ENCODE measurements at places on chromosomes 6 and 20.

DNA sequence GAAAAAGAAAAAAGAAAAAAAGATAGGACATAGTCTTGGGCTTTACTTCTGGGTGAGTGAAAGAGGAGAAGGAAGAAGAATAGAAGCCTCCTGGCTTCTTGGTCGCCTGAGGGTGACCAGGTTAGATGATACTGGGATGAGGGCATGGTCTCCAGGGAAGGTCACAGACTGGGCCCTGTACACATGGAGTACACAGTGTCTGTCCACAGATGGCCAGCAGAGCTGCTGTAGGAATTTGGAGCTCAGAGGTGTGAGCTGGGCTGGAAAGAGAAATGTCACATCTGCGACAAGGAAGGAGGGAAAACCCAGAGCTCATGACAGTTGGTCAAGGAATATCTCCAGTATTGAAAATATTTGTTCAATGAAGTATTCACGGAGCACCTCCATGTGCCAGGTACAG is 56.1 kb downstream of the DLGAP4 start:
- no peak for DNase-seq

- DNase-seq: no peak
These were observed 439 bp upstream of the F13A1 start for GRCh38 chr6:6320901-6321300.

DNA sequence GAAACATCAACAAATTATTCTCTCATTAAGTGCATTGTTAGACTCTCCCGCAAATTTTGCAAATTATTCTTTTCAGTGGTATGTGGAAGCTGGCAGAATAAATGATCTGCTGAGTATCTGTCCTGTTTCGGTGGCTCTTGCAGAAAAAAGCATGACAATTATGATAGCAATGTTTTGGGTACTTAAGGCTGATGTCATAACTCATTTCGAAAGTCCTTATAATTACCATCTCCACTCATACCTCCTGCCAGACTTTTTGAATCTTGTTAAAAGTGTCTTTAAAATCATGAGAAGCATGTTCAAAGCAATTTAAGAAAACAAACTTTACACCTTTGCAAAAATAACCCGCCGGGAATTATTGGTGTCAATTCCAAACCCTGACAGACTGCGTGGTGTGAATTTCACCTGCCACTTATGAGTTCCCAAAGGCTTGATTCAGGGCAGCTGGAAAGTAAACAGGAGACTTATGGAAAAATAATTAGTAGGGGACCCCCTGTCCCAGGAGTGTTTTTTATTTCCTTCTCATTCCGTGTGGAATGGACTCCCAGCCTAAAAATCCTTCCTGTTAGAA is 87.6 kb upstream of the E2F3 start:
- DNase-seq: no peak

GRCh38 chr20:60589623-60590022 is 631.4 kb downstream of the CDH26 start:
- no peak for DNase-seq

GRCh38 chr6:13253272-13253671 is 75.1 kb downstream of the TBC1D7 start:
- DNase-seq: no peak

DNA sequence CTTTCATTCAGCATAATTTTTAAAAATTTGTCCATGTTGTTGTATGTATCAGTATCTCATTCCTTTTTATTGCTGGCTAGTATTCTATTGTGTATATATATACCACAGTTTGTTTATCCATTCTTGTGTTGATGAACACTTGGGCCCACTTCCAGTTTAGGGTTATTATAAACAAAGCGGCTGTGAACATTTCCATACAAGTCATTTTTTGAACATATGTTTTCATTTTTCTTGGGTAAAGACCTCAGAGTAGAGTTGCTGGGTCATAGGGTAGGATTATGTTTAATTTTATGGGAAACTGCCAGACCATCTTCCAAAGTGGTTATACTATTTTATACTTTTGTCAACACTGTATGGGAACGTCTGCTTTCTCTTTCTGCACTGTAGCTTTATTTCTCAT is 55.3 kb downstream of the RBM24 start:
- DNase-seq: no peak

DNA sequence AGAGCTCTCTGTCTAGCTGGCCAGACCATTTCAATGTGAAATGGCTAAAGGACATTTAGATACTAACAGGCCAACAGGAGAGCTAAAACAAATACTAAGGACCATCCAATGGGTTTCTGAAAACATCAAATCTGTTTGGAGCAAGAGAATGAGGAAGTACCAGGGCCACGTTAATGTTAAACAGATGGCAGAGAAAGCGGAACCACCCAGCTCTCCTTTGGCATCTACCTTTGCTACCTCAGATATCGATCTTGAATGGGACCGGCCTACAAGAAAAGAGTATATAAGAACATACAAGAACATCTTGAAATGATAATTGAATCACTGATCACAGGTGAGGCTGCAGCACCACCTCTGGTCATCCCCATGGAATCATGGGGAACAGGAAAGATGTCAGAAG is 31.8 kb downstream of the KCNK5 start:
- DNase-seq: no peak

DNA sequence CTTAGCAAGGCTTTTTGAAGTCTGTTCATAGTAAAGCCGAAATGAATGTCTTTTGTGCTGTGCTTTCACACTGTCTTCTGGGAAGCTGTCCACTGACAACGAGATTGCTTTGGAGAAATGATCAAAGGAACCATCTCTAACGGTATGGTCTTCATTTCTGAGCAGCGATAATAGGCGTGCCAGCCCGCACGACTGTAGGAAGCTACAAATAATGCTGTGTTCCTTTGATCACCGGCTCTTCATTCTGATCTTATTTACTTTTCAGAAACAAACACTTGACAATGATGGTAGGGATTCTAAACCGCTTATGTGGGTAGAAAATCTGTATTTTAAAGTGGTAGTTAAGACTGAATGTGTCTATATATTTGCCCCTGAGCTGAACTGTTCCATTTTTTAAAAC is 306.6 kb upstream of the EXOC2 start:
- DNase-seq: no peak

DNA sequence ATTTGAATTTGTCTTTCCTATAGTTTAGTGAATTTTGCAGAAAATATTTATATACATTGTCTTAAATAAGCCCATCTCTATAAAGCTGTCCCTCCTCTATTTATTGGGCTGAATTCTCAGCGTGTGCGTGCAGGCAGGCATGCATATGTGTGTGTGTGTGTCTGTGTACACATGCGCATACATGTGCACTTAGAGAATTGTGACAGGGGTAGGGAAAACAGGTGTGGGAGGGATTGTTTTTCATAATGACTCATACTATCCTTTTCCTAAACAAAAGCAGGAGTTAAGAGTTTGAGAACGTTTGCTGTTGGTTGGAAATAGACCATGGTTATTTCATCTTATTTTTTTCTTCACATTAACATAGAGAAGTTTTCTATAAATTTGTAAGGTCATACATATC is 43.4 kb upstream of the FABP7 start:
- no peak for DNase-seq

- DNase-seq: no peak
These were observed 164.8 kb upstream of the NT5E start for GRCh38 chr6:85285114-85285513.

DNA sequence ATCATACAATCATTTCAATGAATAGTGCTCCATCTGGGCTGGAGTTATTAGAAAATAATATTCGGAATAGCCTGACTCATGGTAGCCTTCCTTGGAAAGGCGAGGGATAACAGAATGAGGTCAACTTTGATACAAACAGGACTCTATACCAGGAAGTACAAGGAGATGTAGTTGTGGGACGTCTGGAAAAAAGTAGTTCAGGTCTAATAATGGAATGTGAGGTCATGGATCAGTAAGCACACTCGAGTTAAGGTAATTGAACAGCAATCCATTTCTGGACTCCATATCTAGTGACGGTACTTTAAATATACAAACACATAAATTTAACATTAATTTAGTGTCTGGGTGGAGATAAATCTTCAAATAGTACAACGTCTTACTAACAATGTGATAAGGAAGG is 1204.0 kb upstream of the ADGRB3 start:
- no peak for DNase-seq

- DNase-seq: no peak
These were observed 201.8 kb downstream of the TTLL2 start for GRCh38 chr6:167526465-167527368.

DNA sequence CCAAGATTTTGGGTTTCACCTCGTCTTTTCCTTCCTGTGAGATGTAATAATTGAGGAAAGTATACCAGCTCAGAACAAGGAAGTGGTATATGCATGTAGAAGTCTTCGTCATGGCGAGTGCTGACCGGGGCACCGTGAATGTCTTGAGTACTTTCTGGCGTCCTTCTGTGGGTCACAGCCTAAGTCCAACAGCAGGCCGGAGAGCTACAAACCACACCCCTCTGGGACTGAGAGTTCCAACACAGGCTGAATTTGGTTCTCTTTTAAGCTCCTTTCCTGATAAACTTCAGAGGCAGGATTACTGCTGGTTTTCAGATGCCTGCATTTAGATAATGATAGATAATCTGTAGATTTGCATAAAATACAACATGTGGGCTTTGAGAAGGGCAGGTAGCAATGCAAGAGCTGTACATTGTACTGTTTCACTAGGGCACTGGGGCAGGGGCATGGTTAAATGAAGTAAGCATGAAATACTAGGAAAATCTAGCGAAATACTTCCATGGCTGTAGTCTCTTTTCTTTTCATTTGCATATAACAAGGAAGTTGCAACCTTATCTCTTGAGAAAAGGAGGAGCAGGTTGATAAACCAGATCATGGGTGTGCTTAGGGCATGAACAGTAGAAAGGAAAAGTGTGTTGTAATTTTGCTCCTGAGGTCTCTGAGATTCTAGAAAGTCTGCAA is at the start of gene ADTRP:
Gene ADTRP, minus strand, starts transcription at position 156 of the 681 bp plus-strand sequence. Its CDS starts 44 bp downstream, at position 112.
- no peak for DNase-seq

DNA sequence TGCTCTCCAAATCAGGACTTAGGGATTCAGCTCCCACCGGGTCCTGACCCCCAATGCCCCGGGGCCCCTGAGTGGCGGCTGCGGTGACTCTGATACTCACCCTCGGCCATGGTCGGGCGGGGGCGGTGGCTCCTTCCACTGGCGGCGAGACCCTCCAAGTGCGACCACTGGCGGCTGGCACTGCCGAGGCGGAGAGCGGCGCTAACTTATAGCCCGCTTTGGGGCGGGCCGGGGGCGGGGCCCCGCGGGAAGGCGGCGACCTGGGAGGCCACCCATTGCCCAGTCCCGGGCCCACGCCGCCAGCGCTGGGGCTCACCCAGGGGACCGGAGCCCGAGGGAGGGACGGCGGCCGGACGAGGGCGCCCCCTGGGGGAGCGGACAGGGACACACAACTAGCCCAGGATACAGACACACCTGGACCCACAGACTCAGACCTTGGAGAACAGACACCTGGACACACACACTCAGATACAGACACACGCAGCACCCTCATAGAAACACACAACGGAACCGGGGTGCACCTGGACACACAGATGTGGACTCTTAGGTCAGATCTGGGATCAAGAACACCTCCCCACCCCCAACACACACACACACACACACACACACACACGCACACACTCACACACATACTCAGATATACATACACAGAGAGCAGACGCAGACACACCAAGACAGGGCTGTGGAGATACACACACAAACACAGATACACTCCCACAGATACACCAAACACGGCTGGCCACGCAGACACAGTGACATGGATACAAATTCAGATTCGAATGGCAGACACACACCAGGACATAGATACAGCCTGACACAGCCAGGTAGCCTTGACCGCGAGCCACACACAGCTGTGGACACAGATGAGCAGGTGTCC is at the start of gene TGM2:
Gene TGM2, minus strand, starts transcription at position 182 of the 877 bp plus-strand sequence. Its CDS starts 72 bp downstream, at position 110.
- peak; percentile 27 for DNase-seq

DNA sequence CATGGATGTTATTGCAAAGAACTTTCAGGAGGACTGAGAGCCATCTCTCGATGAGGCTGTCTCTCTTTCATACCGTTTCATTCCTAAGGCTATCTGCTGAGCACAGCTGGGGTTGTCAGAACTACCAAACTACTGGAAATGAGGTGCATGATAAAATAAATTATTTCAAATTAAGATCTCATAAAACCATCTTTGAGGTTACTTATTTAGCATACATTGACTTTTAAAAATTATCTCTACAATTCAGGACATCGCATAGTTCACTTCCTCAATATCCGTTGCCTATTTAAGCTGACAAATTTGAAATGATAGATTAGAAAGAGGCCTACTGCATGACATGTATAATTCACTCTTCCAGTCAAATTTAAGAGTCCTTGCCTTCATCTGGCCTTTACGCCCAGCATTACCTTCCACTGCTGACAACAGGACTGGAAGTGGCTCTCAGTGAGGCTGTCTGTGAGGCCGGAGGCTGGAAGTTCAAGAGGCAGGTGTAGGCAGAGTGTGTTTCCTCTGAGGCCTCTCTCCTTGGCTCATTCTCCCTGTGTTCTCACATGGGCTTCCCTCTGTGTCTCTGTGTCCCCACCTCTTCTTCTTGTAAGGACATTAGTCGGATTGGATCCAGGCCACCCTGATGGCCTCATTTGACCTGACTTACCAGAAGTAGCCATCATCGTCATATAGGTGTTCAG is 12.8 kb upstream of the DUSP22 start:
- no peak for DNase-seq

GRCh38 chr20:53445321-53445731 is 148.3 kb downstream of the ZNF217 start:
- no peak for DNase-seq

DNA sequence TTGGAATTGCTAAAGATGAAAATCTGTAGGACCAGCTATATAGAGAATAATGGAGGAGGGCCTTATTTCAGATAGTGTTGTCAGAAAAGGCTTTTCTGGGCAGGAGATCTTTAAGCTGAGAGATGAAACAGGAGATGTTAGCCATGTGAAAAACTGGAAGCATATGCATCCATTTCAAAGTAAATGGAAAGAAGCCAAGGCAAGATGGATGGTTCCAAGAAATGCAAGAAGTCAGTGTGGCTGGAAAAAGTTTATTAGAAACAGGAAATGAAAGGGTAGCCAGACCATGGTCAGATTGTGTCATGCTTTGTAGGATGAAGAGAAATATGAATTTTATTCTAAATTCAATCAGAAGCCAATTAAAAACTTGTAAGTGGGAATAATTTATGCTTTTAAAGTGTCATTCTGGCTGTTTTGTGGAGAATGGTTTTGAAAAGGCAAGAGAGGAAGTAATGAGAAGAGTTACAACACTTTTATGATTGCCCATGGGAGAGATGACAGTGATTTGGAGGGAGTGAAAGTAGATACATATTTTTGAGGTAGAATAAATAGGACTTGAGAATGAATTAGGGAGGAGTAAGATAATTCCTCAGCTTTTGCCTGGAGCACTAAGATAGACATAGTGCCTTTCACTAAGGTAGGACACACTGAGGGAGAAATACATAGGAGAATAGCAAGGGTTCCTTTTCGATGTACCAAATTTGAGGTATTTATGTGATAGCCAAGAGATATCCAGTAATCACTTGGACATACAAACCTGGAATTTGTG is 620.1 kb downstream of the HTR1B start:
- DNase-seq: no peak

GRCh38 chr6:104400844-104401243 is 458.9 kb downstream of the HACE1 start:
- DNase-seq: no peak

DNA sequence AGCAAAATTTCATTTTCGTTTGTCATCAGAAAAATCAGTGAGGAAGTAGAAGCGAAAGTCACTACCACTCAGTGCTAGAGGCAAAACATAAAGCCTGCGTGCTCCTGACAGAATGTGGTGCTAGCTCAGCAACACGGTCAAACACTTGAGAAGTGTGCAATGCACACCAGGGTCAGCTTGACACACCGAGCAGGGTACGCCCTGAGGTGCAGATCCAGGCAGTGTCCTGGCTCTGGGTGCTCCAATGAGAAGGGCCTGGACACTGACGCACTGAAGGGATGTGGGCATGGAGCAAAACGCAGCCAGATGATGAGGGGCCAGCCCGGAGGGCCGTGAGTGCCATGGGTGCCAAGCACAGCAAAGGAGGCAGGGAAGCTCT is 5.9 kb downstream of the RNASET2 start:
- DNase-seq: no peak

- DNase-seq: peak; percentile 67
These were observed 744 bp upstream of the FOXO3 start for GRCh38 chr6:108559884-108560462.
